ENCODE measurements at places on chromosomes 13 and 19.
A peak's percentile ranks its signal among the peaks of the same experiment; 100 is the strongest.

DNA sequence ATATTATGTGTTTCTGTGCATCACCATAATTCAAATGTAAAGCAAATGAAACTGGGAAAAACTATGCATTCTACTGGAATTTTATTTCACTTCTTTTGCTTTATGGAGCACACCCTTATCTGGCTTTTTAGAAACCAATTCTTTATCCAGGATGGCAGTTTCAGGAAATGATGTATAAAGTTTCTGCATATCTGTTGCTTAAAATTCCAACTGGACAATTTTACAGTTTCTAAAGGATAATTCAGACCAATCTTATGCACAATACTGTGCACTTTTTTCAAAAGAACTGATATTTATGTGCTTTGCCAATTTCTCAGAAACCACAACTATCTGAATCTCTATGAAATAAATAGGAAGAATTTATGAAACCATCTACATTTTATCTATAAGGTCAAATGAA, 246.5 kb upstream of the MIR17HG start:
- peak; percentile 2 for DNase-seq

GRCh38 chr13:28339419-28339818, 155.5 kb downstream of the FLT1 start:
- peak; percentile 84 for DNase-seq

DNA sequence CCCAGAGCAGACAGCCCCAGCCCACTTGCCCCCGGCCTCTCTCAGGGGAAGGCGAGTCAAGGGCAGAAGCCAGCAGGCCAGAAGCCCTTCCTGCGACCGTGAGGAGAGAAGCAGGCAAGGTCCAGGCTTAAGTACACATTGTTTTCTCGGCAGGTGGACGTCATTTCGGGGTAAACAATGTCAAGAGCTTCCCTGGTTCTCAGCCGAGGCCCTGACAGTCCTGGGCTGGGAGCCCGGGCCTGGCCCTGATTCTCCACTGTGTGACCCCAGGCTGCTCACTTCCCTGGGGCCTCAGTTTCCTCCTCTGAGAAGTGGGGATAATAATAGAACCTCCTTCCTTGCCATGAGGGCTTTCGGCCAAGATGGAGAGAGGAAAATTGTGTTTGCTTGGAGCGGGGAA, 19.4 kb downstream of the PLVAP start:
- no peak for DNase-seq

DNA sequence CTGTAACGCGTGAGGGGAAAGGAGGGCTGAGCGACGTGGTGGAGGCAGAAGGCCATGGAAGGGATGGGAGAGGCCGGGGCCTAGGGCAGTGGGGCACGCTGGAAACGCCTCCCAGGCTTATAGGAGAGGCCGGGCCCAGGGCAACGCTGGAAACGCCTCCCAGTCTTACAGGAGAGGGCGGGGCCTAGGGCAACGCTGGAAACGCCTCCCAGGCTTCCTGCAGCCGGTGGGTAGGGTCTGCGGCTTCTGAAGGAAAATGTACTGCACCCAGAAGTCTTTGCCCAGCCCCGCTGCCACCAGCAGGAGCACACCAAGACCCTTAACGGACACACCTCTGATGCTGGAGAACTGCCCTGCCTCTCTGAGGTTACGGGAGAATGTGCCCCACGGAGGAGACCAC, 9.1 kb downstream of the CACTIN start:
- DNase-seq, result no peak

GRCh38 chr13:46295491-46296114, 83.9 kb downstream of the LRRC63 start:
- no peak for DNase-seq

DNA sequence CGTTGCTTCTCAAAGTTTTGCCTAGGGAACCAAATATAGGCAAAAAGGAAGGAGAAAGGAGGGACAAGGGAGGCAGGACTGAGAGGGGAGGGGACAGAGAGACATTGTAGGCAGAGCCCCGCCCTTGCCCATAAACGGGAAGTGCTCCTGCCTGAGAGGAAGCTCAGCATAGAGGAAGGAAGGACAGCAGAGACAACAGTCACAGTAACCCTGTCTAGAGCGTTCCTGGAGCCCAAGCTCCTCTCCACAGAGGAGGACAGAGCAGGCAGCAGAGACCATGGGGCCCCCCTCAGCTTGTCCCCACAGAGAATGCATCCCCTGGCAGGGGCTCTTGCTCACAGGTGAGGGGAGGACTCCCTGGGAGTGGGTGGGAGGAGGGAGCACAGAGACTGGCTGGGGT, at the start of gene CEACAM21:
TSS of gene CEACAM21 (plus strand) at position 169 of the 400 bp plus-strand sequence. CDS start at position 278, 109 bp downstream.
- DNase-seq, result no peak

GRCh38 chr19:1026783-1027649, 608 bp downstream of the CNN2 start:
- DNase-seq, result peak; percentile 49

- no peak for DNase-seq
Measured at GRCh38 chr13:22073718-22074117, 402.8 kb downstream of the FGF9 start.

- DNase-seq, result peak; percentile 54
Measured at GRCh38 chr19:12703046-12703445, 6.6 kb upstream of the FBXW9 start.

DNA sequence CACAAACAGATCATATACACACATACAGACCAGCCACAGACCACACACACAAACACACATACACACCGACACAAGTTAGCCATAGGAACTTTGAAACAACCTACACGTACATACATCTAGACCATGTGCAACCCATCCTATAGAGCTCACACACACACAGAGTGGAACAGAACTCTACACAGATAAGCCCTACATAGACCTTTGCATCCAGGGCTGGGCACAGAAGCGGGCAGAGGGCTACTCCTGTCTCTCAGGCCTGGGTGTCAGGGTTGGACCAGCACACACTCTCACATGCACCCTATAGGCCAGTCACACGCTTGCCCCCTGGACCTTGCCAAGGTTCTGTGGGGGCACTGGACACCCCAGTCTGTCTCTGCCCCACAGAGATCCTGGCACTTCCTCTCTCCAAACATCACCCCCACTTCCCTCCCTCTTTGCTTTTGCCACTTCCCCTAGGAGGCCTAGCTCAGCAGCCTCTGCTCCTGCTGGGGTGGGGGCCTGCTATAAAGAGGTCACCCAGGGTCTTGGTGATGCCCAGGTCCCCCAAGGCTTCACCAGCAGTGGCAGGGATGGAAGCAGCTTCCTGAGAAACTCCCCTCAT, 5.8 kb upstream of the JUNB start:
- no peak for DNase-seq

DNA sequence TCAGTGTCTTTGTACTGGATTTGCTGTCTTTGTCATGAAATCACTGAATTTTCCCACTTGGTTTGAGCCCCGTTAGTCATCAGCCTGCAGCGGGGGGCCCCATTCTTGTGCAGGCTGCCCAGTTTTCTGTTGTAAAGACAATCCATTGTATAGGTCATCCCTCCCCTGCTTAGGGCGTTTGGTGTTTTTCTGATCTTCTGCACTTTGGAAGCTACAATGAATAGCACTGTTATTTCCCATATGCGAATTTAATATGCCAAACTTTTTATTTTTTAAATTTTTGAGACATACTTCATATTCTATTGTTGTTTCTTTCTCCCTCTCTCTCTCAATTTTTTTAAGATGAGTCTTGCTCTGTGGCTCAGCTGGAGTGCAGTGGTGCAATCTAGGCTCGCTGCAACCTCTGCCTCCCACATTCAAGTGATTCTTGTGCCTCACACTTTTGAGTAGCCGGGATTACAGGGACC, 9.0 kb downstream of the SLC27A1 start:
- DNase-seq, result peak; percentile 74

DNA sequence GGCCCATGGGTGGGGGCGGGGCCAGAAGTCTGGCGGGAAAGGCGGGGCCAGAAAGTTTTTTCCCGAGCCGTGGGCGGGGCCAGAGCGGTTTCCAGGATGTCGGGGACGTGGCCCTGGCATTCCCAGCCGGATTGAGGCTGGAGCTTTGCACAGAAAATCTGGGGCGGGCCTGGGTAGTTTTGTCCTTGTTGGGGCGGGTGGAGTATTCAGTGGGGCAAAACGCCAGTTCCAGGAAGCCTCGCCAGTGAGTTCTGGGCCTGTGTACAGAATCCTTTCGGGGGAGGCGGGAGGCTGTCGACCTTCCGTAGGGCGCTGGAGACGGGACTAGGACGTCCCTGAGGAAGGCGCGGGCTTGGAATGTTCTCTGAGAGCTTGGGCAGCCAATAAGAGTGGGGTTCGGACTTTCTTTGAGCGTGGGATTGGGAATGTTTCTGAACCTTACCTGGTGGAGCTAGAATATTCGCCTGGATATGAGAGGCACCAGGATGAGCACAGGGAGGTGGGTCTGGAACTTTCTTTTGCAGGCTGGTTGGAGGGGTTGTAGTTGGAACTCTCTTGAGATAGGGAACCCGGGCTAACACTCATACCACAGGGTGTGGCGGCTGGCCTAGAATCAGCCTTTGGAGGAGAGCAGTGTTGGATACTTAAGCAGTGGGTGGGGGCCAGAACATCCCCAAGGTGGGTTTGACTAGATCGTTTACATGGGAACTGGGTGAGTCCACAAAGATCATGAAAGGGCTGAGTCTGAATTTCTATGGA, 1.3 kb downstream of the CCDC9 start:
- DNase-seq, result no peak

- no peak for DNase-seq
Measured at GRCh38 chr13:73820688-73821087, 313.5 kb downstream of the KLF12 start.

DNA sequence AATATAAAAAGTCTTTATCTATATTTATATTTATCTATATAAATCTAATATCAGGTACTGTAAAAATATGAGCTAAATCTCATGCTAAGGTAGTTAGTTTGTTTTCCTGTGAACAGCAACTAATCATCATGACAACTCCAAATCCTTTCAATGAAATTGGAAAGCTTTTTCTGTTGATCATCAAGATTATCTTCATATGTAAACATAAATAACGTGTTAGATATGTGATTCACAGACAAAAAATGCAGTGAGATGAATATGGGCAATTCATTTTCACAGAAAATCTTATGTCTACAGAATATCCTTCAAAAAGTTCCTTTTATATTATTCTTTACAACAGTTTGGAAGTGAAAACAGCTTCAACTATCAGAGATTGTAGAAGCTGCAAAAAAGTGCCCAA, 41.7 kb upstream of the EEF1AKMT1 start:
- no peak for DNase-seq

DNA sequence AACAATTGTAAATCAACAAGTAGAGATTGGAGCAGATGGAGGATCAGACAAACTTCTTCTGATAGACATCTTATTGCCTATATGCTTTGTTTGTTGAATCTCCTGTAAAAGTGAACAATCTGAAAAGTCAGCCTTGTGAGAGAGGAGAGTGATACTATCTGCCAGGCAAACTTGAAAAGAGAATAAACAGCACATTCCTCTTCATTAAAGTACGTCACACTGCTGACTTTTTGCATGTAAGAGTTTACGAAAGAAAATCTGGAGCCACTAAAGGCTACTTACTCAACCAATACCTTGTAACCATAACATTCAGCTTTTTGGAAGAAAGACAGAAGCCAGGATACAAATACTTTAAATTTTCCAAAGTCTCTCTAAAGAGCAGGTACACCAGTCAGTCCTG, 42.5 kb downstream of the EDNRB start:
- peak; percentile 8 for DNase-seq

DNA sequence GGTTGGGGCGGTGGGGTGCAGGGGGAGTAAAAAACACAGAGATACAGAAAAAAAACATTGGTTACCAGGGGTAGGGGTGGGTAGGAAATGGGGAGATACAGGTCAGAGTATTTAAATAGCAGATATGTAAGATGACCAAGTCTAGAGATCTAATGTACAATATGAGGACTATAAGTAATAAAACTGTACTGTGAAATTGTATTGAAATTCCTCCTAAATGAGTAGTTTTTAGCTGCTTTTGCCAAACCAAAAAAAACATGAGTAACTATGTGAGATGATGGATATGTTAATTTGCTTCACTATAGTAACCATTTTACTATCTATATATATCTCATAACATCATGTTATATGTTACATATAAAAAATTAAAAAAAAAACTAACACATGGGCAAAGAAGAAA, 29.6 kb downstream of the VWA8 start:
- peak; percentile 78 for DNase-seq

DNA sequence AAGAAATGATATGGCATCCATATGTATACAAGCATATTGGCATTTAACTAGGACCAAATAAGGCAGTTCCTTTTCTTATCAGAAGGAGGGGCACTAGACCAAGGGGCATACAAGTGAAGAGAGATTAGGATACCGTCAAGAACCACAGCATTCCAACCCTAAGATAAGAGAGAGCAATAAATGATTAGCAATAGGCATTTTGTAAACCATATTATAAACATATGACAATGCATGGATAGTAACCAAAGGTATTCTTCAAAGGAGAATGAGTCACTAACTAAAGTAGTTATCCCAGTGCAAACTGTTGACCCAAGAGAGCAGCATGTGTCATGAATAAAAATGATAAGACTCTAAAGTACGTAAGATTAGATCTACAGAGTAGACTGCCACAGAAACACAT, 500.9 kb upstream of the HTR2A start:
- peak; percentile 57 for DNase-seq

DNA sequence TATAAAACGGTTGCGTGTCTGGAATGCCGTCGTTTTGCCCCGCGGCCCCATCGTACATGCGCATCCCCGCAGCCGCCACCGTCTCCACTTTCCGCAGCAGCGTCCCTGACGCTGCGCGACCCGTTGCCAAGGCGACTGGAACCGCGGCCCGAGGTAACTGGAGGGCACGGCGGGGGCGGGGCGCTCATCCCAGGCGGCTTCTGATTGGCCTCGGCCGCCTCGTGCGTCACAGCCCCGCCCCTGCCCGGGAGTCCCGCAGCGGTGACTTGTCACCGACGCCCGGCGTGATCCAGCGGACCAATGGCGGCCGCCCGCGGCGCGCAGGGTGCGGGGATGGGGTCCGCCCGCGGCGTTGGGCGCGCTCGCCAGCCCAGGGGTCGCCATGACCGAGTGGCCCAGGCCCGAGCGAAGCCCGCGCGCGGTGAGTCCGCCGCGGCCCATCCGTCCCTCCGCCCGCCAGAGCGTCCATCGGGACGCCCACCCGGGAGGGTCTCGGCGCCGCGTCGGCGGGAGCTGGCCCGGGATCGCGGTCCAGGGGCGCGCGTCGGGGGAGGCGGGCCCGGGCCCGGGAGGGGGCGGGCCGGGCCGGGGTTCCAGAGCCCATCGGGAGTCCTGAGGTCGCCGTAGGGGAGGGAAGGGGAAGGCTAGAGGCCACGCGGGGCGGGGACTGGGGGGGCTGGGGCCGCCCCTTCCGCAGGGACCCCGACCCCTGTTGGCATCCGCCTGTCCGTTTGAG, at the start of gene ZSCAN1:
TSS of gene ZSCAN1 (plus strand) at position 285 of the 736 bp plus-strand sequence. CDS start 3,812 bp downstream, outside the sequence.
- peak; percentile 86 for DNase-seq

DNA sequence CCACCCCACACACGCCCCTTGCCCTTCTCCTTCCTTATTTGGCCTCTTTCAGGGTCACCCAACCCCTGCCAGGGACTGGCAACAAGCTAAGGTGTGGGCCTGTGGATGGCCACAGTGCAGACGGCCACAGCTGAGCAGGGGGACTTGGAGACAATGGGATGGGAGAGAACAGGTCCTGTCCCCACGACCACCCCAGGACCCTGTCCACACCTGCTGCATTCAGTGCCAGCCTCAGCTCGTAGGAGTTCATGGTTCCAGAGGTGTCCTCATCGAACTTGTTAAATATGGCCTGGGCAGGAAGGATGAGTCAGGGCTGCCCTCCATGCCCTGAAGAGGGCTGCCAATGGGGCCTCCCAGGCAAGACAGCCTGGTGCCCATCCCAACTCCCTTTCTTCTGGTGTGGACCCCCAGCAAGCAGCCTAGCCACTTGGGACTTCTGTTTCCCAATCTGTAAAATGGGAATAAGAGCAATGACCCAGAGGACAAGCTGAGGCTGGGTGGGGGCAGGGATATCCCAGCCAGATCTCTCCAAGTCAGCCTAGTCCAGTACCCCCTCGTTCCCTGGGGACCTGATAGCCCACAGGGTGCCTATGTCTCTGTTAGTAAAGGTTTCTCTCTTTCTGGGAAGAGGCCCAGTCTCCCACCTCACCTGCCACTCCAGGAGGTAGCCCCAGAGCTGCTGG, 10.6 kb downstream of the CAPN12 start:
- no peak for DNase-seq
